ENCODE measurements at places on chromosomes 16 and 17.

DNA sequence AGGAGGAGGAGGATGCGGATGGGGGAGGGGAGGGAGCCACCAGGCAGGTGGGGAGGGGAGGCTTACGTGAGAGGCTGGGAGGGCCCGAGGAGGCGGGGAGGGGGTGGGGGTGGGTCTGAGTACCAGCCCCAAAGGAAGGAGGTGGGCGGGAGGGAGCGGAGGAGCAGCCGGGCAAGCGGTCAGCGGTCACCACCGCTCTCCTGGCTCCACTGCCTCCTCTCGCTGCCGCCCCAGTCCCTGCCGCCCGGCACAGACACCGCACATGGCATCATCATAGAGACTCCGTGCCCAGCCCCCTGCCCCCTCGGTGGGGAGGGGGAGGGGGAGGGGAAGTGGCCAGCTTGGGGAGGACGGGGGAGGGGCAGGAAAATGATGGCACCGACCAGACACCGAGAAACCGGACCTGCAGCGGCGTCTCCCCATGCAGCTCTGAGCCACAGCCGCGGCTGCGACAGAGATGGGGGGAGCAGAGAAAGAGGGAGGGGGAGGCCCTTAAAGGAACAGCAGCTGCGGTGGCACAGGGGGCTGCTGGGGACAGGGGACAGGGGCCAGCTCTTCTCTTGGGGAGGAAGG is at the start of gene TLCD3B:
Gene TLCD3B (minus strand): TSS at position 431 of the 573 bp plus-strand sequence. CDS start 744 bp downstream, outside the sequence.
- no peak for DNase-seq

GRCh38 chr16:80752541-80752940 is 51.9 kb downstream of the CDYL2 start:
- no peak for DNase-seq

- DNase-seq = no peak
These were observed 12.7 kb downstream of the LGALS3BP start for GRCh38 chr17:78966910-78967600.

- no peak for DNase-seq
These were observed 8.6 kb downstream of the SCNN1B start for GRCh38 chr16:23310744-23311143.

DNA sequence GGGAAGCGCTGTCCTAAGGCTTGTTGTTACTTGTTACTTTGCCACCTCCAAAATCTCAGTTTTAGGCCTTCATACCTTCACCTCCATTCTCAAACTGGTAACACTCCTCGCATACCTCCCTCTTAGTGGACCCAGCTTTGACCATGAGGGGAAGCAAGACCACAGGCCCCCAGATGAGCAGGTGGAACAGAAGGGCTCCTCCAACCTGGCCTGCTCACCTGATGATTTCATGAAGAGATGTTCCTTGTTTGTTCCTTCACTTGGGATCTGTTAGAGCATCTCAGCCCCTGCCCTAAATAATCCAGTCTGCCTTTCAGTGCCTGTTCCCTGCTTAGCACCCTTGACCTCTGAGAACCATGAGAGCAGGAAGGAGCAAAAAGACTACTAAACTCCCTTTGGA is 28.7 kb downstream of the DHX38 start:
- no peak for DNase-seq

DNA sequence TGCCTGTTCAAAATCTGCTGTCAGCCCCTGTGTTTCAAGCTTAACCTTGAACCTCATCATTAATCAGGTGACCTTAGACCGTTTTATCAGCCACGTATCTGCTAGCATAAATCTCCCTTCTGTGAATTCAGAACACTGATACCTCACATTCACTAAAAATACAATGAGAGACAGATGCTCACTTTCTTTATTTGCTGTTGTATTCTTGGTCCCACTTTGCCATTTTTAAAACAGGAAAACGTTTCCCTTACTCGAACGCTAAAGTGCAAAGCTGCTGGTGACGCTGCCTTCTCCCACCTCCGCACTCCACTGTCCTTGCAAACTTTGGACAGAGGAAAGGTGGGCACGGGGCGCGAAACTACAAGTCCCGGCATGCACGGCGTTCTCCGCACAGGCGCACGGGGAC is 220 bp upstream of the ARHGAP44 start:
- no peak for DNase-seq

GRCh38 chr16:57470711-57471110 is 8.2 kb downstream of the POLR2C start:
- DNase-seq = no peak

GRCh38 chr16:79517156-79517555 is 83.4 kb downstream of the MAF start:
- DNase-seq = no peak

GRCh38 chr16:58502217-58502921 is 2.4 kb downstream of the NDRG4 start:
- no peak for DNase-seq

DNA sequence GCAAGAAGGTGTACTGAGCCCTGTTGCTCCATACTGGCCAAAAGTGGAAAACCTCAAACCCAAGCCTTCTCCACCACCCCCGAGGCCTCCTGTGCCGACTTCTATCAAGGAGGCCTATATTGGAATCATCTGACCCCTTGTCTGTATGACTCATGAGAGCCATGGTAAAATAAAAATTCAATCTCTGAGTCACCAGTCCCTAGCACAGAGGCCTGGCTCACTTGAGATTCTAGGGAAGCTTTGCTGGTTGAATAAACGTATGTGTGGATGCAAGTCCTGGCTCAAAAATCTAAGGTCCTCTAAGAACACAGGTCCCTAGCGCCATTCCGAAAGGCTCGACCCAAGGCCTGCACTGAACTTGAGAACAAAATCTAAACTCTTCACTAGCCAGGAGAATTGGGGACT is 15.0 kb downstream of the NSMCE1 start:
- peak; percentile 92 for DNase-seq

- peak; percentile 76 for DNase-seq
These were observed 6.3 kb downstream of the CCDC102A start for GRCh38 chr16:57530104-57530521.

DNA sequence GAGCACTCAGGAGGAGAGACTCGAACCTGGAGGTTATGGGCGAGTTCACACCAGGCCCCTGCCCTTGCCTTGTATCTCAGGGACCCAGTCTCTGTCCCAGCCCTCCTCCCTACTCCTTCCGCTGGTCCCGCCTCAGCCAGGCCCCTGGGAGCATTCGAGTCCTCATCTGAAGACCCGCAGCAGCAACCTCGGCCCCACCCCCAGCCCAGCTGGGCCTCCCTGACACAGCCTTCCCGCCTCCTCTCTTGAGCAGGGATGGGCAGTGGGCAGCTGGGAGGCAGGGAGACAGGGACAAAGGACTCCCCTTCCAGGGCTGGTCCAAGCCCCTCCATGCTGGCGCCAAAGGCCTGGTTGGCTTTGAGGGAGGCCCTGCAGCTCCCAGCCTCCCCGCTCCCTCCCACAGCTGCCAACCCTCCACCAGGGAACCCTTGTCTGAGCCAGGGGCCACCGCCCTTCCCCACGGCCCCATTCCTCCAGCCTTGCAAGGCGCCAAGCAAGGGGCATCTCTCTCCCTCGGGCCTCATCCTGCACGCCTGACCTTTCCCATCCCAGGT is 15.4 kb upstream of the ZC3H18 start:
- no peak for DNase-seq

DNA sequence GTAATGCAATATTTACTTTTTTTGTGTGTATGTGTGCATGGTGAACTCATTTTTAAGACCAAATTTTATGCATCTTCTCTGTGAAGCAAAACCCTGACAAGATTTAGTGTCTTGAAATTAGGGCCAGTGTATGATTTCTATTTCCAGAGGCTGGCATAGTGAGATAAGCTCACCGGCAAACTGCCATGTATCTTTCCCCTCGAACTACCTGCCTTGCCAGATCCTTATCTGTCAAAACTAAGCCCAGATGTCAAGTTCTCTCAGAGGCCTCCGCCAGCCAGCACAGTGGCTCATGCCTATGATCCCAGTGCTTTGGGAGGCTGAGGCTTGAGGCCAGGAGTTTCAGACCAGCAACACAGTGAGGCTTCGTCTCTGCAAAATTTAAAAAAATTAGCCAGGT is 10.0 kb downstream of the USP32 start:
- DNase-seq = no peak

DNA sequence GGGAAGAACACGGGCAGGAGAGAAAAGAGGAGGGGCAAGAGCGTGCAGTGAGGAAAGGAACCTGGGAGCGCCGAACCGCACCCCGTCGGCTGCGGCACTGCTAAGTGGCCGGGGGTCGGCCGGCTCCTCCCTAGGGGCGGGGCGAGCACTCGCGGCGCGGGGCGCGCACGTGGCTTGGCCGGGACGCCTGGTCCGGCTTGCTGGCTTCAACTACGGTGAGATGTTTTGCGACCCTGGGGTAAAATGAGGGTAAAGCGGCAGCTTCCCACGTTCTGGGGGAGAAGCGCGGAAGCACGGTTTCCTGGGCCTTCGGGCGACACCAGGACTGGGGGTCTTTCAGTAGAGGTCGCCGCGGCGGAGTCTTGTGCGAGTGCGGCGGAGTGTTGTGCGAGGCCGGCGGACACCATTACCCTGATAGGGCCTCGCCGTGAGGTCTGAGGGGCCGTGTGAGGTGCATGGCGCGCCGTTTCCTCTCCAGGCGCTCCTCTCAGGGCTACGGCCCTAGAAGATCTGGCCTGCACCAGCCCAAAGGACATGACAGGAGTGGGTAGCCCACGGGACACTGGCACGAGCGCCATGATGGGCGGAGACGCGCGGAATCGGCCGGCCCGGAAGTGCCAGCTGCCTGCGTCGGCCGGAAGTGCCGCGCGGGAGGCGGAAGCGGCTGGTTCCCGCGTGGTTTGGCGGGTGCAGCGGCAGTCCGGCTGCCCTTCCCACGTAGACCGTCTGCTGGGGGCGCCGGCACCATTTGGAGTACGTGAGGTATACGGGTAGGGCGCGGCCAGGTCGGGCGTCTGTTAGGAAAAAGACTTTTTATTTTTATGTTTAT is at the start of the genes MYO19 and PIGW:
Gene MYO19 (minus strand): TSS at position 29 of the 829 bp plus-strand sequence. CDS start 2,330 bp downstream, outside the sequence.
Gene PIGW (plus strand): TSS at position 148 of the 829 bp plus-strand sequence. CDS start 2,115 bp downstream, outside the sequence.
- peak; percentile 85 for DNase-seq

DNA sequence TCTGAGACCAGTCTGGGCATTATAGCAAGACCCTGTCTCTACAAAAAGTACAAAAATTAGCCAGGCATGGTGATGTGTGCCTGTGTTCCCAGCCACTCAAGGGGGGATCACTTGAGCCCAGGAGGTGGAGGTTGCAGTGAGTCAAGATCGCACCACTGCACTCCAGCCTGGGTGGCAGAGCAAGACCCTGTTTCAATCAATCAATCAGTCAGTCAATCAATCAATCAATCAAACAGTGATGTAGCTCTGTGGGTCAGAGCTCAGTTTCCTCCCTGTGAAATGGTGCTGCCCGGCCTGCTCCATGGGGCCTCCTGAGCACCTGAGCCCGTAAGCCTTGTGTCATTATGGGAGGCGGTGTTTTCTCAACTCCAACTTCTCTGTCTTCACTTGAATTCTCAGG is 167.1 kb upstream of the CIBAR2 start:
- no peak for DNase-seq

- DNase-seq = no peak
These were observed 1.1 kb downstream of the CHST6 start for GRCh38 chr16:75494184-75494583.

DNA sequence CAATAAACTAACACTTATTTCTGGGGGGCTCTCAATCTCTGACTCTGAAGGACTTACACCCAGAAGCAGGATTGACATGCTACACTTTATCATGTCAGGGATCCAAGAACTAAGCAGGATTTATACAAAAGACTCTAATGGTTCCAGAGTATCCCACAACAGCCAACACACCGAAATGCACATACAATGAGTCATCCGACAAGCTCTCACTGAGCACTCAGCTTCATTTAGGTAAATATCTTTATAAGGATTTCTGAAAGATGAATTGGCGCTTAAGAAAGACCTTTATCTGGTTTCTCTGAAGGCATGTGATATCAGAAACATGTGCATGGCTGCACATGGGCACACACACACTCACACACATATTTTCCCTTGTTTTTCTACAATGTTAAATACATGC is 77.2 kb downstream of the TOX3 start:
- no peak for DNase-seq

- DNase-seq = no peak
These were observed 1.4 kb downstream of the CBFB start for GRCh38 chr16:67030221-67030962.

- DNase-seq = no peak
These were observed 15.0 kb downstream of the PLCD3 start for GRCh38 chr17:45117334-45117733.

DNA sequence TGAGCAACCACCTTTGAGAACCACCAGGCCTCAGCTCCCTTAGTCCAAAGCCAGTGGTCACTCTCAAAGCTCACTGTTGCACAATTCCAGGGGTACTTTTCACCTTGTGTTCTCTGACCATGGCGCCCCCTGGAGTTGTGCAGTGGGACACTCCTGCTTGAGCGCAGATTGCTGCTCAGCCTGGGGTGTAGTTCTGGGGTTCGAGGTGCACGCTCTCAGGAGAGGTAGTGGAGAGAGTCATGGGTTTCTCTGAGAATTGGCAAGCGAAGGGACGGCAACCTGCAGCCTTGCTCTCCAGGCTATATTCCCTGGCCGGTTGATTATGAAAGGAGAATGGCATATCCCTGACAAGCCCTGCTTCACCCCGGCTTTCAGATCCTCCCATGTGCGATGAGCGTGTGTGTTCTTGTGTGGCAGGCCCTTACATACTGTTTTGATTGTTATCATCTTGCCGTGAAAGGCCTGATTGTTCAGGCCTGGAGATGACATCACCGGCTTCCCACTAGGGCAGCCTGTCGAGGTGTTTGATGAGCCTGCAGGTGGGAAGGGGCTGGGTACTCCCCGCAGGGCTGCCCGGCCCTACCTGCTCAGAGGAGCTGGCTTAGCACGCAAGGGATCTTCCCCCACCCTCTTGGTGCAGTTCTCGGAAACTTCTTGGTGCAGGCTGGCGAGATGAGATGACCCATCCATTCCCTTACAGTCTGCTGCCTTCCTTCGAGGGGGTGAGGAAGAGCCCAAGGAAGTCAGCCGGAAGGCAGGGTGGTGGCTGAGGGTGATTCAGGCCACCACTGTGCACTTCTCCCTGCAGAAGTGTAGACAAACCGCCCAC is 431.2 kb downstream of the SLC39A11 start:
- no peak for DNase-seq

- peak; percentile 18 for DNase-seq
These were observed 219.7 kb downstream of the SPECC1 start for GRCh38 chr17:20228860-20229259.

- DNase-seq = peak; percentile 23
These were observed at the start of gene FA2H for GRCh38 chr16:74774223-74775139. FA2H (minus strand) TSS chr16:74774820; CDS start chr16:74774755, 65 bp downstream.

GRCh38 chr16:4935241-4935855 is 1.6 kb downstream of the PPL start:
- no peak for DNase-seq

- peak; percentile 92 for DNase-seq
These were observed 63.7 kb upstream of the MRTFB start for GRCh38 chr16:14007450-14007849.

GRCh38 chr17:8923762-8924161 is 41.7 kb downstream of the PIK3R5 start:
- DNase-seq = no peak

- DNase-seq = no peak
These were observed 45.3 kb downstream of the CPNE2 start for GRCh38 chr16:57137566-57138273.
